ENCODE measurements at places on chromosomes 7 and 10.

DNA sequence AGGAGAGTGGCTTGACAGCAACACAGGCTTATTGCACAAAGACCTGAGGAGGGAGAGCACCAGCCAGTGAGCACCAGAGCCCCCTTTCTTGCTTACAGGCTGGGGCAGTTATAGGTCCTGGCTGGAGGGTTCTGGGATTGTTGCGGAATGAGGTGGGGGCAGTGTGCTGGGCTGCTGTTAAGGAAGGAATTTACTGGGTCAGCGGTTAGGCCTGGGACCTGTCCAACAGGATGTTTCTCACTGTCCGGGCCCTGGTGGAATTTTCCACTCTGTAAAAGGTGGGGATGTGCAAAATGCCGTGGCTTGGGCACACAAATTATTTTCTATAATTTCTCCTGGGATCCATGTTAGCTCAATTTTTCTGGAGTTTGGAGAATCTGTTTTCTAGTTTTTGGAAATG is 757.3 kb downstream of the TYW1 start:
- DNase-seq, result no peak

GRCh38 chr10:44968091-44968490 is 8.5 kb downstream of the RASSF4 start:
- no peak for DNase-seq

DNA sequence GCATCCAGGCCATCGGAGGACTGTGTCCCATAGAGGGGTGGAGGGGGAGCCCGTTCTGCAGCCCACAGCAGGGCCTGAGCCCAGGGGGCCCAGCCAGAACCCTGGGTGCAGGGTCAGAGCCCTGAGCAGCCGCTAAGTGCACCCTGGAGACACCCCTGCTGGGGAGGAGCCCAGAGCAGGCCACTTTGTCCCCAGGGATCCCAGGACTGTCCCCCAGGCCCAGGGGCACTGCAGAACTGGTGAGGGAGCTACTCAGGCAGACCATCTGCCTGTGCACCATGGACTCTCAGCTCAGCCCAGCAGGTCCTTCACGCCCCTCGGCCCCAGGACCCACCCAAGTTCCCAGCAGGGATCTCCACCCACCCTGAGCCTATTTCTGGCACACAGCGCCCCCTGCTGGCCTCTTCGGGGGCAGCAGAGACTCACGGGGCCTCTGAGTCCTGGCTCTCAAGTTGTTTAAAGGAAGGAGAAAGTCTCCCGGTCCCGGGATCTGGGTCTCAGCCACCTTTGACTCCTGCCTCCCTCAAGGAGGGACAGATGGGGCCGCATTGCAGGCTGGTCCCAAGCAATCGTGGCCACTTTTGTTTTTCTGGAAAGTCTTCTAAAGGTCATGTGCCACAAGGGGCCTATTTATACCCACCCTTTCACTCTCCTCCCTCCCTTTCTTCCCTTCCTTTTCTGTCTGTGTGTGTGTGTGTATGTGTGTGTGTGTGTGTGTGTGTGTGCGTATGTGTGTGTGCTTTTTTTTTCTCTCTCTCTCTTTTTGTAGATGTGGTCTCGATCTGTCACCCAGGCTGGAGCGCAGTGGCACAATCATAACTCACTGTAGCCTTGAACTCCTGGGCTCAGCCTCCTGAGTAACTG is 90.3 kb downstream of the MYL10 start:
- peak; percentile 83 for DNase-seq

DNA sequence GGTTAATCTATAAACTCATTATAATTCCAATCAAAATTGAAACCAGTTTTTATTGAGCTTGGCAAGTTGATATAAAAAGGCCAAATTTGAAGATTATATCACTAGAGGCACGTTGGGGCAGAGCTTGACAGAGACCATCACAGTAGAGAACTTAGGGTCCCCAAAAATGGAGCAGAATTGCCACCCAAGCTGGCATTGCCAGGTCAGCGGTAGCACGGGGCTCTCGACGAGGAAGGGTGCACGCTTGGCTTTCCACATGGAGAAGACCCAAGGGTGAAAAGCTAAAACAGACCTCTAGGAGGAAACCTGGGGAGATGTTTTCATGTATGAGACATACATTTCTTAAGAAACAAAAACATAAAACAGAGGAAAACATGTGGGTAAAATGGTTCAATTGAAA is 4.3 kb upstream of the JAKMIP3 start:
- no peak for DNase-seq

GRCh38 chr7:147982307-147982706 is 608.3 kb upstream of the C7orf33 start:
- no peak for DNase-seq

- no peak for DNase-seq
Measured at GRCh38 chr7:137305901-137306621, 37.5 kb downstream of the PTN start.

DNA sequence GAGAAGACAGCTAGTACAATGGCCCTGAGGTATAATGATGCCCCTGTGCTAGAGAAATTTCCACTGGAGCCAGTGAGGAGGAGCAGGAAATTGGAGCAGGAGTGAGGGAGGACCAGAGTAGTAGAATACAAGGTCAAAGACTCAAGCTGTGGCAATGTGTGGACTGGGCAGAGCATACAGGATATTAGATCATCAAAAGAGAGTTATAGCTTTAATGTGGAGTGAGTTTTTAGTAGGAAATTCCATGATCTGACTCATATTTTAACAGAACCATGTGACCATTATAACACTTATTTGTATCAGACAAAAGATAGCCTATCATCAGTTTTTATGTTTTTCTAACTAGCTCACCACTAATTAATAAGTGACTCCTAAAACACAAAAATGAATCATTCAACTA is 154.1 kb downstream of the DGKB start:
- no peak for DNase-seq

DNA sequence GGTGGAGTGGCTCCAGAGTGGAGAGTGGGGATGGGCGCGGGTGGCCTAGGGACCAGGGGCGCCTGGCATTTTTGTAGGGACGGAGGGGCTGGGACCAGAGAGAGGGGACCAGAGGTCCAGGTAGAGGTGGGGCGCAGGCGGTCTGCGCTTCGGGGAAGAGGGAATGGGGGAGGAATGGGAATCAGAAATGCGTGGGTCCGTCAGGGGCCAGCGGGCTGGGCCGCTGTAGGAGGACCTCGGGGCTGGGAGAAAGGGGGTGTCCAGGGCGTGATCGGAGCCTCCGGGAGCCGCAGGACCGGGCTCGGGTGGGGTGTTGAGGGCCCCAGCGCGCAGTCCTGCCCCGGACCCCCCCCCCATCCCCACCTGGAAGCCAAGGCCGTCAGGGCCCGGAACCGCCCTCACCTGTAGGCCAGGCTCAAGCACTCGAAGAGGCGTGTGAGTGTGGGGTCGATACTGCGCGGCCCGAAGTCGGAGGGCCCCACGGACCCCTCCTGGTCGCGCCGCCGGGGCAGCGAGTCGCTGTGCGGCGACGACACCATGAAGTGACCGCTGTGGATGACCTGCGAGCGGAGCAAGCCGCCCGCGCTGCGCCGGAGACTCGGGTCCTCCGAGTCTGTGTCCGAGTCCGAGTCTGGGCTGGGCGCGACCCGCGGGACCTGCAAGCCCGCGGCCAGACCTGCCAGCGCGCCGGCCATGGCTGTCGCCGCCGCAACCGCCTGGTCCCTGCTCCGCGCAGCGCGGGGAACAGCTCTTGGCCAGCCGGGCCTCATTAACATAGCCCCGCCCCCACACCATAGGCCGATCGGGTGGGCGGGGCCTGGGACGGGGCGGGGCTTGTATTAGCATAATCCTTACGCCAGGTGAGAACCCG is at the start of gene MLXIPL:
Gene MLXIPL (minus strand): TSS at position 725 of the 871 bp plus-strand sequence. CDS start 30 bp downstream, at position 695.
- DNase-seq, result no peak

- no peak for DNase-seq
Measured at GRCh38 chr7:20310963-20311742, 19.5 kb upstream of the ITGB8 start.

DNA sequence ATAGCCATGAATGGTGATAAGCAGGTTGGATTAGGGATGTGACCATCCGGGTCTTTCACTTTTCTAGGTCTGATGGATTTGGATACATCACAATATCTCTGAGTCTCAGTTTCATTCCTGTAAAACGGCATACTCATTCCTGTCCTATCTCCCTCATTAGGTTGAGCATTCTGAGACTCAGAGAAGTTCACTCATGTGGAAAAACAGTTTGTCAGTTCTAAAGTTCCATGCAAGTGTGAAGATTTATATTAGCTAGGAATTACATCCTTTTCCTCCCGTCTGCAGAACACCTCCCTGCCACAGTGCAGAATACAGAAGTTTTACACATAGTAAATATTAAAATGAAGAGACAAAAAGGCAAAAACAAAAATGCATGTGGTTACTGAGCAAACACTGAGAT is 94.2 kb upstream of the SLC25A13 start:
- DNase-seq, result no peak
